Stimulated activated CD8-positive, alpha-beta memory T cell treated with anti-CD3 and anti-CD28 coated beads, Interleukin-7, amount 100 ng/mL, for 4 hours (primary cell): ENCODE measurements at places on chromosomes 11 and 22.

DNA sequence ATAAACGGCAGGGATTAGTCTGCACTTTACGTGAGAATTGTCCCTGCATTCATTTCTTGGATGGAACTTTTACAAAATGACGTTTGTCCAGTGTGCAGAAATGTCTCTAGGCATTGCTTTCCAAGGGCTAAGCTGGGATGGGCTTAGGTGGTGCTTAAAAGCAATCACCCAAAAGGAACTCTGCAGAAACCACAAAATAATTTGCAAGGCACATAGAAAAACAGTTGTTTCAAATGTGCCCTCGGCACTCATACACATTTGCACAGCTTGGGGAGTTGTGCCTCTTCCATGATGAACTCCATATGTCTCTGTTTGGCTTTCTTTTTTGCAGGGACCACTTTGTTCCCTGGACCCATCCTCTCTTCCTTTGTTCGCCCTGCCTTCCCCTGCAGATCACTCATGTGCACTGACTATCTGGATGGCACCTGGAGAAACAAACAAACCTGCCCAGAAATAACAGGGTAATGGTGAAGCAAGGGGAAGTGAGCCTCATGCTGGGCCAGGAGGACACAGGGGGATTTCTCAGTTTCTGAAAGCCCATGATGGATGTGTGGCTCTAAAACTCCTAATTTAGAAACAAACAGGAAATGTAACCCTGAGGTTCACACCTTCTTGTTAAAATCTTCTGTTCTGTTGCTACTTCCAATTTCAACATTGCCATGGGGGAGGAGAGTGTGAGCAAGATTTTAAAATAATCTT, 150.2 kb downstream of the SNX19 start:
- no peak for DNase-seq

- no peak for DNase-seq
These were observed 1.5 kb downstream of the HIPK3 start for GRCh38 chr11:33258631-33259205.

GRCh38 chr11:59776210-59777066, 21.3 kb downstream of the STX3 start:
- no peak for DNase-seq

- no peak for DNase-seq
These were observed 23.8 kb downstream of the LMO2 start for GRCh38 chr11:33867996-33868646.

- no peak for DNase-seq
These were observed 3.4 kb downstream of the PTPRJ start for GRCh38 chr11:47983464-47984397.

DNA sequence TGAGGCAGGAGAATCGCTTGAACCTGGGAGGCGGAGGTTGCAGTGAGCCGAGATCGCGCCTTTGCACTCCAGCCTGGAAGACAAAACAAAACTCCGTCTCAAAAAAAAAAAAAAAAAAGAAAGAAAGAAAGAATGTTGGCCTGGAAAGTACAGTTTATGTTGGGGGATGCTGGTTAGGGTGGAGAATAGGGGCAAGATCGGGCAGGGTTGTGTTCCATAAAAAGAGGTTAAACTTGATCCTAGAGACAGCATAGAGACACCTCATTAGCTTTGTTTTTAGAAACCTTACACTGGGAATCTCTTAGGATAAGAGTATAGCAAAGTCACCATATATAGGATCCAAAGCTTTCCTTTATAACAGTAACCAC, 1.9 kb upstream of the FTH1 start:
- no peak for DNase-seq

DNA sequence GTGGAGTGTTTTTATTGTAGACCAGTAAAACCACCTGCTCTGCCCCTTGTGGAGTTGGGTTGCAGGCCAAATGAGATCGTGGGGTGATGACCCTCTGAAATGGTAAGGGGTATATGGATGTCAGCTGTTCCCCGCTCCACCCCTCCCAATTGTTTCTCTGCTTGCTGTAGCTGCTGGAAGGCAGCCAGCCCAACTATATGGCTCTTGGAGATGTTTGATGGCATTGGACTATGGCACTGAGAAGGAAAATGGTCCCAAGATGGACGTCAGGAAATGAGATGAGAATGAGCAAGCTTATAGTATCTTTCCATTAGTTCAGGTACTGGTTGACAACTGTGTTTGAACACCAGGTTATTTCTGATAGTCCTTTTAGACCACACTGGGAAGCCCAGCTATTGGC, 94.8 kb upstream of the SORL1-AS1 start:
- DNase-seq = no peak

DNA sequence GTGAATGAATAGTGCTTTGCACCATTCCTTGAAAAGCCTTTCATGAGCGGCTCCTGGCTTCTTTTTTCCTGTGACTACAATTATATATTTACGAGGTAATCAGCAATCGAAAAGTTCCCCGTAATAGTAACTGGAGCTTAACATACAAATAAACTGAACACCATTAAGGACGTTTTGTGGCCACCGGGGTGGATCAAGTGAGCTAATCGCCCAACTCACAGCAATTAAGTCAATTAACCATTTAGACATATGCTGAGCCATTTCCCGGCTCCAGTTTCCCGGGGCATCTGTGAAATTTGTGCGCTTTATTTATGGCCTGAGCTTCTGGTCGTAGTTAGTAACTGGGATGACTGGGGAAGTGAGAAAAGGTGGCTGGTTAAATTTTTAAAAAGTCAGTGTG, 465.2 kb downstream of the MIAT start:
- DNase-seq = no peak

- DNase-seq = no peak
These were observed 50.3 kb upstream of the TCF20 start for GRCh38 chr22:42320443-42321416.

DNA sequence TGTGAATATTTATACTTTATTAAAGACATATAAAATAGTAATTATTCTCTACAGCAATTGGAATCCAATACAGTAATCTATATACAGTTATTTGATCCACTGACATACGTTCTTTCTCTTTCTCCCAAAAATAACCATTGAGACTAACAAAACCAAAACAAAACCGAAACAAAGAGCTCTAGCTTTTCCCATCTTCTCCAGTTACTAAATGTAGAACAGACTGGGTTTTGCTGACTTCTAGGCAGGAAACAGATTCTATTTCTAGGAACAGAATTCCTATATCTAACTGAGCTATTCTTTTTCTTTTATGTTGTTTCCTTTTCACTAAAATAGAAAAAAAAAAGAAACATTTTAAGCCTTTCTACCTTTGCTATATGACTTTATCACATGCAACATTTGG, 80.1 kb downstream of the PACS1 start:
- no peak for DNase-seq

- DNase-seq = no peak
These were observed 545.8 kb downstream of the INSC start for GRCh38 chr11:15660496-15660895.

DNA sequence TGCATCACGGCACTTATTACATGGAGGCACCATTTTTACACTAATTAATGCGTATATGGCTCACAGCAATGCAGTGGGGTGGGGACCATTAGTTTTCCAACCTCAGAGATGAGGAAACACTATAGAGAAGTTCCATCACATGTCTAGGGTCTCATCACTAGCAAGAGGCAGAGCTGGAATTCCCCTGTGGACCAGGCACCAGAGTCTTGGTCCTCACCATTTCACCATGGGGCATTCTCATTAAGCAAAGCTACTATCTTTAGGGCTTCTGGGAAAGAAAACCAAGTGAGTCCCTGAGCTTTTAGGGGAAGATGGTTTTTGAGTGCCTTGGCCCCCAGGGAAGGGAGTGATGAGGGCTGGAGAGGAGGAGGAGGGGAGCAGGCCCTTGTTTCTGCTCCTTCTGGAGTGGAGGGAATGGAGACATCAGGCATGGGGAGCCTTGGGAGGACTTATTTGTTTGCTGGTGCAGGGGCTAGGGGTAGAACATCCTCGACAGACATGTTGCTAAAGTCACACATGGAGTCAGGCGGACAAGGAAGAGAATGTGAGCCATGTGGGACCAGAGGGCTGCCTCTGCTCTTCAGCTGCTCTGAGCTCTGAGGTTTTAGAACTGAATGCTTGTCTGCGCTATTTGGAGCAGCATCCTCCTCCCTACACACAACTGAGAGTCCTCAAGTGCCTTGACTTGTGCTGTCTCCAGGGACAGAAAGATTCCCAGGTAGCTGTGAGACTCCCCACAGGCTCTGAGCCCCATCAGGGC, 40.3 kb upstream of the ZBED5 start:
- no peak for DNase-seq

DNA sequence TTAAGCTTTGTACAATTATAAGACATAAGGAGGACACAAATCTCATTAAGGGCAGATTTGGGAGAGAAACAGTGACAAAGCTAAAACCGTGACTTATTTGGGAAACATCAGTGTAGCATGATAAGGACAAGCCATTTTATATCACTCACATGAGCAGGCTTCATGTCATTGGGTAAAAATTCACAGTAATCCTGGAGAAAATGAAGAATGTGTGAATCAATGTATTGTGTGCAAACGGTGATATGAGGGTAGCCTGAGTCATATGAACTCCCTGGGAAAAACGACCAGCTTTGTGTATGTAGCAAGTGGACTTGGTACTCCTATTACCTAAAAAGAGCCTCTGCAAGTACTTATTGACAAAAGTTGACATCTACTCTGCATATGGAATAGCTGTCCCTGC, 6.0 kb upstream of the TRIM34 start:
- DNase-seq = no peak

DNA sequence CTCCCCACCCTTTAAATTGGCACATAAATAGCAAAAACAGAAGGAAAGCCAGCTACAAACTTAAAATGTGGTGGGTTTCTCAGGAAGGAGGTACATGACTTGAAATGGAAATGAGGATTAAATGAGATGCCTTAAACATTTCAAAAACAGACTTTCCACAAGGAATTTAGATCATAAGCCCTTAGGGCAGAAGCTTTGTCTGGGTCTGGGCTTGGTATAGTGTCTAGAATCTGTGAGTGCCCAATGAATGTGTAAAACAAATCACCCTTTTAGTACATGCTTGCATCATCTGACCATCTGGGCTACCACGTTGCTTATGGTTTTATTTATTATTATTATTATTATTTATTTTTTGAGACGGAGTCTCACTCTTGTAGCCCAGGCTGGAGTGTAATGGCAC, 37.1 kb upstream of the CREB3L1 start:
- no peak for DNase-seq

DNA sequence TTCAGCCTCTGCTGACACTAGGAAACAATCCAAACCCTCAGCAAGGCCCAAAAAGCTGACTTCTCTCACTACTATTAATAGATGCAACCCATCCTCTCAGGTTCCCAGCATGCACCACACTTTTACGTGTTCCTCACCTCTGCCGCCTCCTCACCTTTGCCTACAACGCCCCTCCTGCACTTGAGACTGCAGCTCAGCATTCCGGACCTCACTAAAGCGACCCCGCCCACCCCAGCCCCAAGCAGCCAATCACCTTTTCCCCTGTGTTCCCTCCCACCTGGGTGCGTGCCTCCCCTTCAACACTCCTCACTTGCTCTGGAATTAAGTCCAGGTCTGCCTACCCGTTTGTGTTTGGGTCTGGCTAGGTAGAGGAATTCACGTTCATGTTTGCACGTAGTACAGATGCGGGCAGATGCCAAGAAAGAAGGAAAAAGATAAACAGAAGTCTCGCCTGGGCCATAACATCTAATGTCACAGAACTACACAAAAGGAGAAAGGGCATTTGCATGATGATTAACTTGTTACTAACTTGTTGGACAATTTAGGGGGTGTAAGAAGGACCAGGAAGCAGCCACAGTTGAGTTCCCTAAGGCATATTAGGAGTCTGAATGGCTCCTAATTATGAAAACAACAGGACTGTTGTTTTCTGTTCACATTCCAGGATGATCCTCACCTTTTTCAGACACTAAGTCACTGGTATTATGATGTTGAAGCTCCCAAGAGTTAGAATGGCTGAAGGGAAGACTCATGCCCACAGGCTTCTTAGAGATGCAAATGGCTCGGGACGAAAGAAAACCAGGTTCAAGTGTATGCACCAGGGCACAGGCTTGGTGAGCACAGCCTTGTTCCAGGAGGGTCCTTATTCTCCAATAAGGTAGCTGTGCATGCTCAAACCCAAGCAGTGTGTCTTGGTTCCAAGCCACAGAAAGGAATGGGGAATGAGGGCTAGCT, 102.2 kb downstream of the MICAL3 start:
- no peak for DNase-seq

- no peak for DNase-seq
These were observed 7.6 kb upstream of the SEPTIN5 start for GRCh38 chr22:19706661-19707151.

GRCh38 chr11:120550007-120550406, 38.5 kb downstream of the GRIK4 start:
- DNase-seq = no peak

DNA sequence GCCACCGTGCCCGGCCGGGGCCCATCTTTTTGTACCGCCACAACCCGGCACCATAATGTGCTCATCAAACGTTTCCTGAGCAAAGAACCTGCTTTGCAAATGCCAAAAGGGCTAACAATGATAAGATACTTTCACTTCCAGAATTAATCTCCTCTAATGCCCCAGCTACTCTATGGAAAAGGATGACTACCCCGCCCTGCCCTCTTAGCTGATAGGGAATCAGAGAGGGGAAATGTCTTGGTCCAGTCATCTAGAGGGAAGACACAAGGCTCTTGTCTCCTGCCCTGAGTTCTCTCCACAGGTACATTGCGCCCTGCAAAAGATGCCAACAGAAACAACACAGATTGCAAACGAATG, 586 bp downstream of the TTLL1 start:
- no peak for DNase-seq

DNA sequence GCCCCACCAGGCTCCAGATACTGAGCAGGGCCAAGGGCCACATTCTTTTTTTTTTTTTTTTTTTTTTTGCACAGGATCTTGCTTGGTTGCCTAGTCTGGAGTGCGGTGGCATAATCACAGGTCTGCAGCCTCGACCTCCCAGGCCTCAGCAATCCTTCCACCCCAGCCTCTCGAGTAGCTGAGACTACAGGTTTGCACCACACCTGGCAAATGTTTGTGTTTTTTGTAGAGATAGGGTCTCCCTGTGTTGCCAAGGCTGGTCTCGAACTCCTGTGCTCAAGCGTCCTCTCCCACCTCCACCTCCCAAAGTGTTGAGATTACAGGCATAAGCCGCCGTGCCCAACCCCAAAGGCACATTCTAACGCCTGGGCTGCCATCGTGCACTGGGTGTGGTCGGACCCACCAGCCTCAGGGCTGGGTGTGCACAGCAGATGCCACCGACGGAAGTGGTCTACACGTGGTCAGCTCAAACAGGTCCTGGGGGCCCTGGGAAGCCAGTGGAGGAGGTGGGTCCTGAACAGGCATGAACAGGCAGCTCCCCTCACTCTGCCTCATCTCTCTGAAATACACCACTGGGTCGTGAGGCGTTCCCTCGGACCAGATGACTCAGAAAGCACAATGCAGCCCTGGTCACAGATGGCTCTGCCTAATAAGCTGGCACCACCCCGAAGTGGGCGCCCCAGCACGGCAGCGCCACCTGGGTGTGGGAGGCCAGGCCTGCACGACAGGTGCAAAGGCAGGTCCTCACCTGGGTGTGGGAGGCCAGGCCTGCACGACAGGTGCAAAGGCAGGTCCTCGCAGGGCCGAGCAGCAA, 5.1 kb upstream of the B4GALNT4 start:
- peak; percentile 46 for DNase-seq
